ENCODE measurements at places on chromosomes 13 and 19.

DNA sequence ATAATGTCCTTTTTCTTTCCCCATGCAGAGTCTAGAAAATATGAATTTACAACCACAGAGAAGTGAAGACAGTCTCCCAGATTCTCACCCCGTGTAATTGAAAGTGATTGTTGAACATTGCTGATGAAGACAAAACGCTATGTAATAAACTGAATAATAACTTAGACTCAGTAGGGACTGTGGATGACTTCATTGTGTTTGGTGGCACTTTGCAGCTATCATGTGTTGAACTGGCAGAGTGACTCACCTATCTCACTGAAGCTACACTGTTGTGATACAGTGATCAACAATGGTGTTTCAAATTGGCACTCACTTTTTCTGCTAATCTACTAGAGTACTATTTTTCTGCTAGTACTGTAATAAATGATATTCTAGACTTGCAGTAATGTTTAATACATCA lies 261.3 kb downstream of the DACH1 start:
- DNase-seq, result no peak

DNA sequence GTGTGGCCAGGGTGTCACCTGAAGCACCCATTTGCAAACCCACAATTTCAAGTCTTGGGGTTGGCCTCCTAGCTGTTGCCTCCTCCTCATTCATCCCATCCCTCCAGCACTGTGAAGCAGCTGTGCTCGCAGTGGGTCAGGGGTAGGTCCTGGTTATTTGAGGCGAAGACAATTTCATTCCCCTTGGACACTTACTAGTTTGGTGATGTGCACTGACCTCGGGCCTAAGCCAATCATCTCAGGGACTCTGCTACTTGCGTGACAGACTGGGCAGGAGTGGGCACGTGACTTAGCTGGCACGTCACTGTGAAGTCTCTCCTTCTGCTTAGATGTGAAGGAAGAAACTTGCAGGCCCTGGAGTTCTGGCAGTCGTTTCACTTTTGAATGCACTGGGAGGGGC lies 3.5 kb upstream of the ATP11A start:
- DNase-seq, result no peak

- DNase-seq, result no peak
These were observed 390.4 kb downstream of the RFC3 start for GRCh38 chr13:34208336-34208735.

DNA sequence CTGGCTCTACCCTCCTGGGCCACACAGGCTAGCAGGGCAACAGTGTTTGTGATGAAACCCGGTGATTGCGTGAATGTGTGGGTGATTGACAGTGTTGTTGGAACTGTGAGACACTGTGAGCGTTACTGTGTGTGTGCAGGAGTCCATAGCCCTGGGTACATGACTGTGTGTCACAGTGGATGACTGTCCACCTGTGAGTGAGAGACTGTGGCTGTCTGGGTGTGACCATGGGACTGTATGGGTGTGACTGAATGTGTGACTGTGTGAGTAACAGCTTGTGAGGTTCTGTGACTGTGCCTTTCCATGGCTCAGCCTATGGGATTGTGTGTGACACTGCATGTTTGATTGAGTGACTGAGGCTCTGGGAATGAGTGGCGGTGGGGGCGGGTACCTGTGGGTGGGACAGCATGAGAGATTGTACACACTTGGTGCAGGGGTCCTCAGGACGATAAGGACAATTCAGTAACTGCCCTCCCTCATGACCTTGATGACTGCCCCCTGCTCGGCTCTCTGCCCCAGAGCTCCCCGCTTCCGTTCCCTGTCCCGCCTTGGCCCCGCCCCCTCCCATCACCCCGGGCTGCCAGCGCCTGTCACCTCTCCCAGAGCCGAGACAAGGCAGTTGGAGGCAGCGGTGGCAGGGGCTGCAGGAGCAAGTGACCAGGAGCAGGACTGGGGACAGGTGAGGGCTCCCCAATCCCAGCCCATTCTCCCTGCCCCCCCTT lies at the start of gene GIPR:
Gene GIPR, plus strand, starts transcription at position 602 of the 722 bp plus-strand sequence. CDS start 1,300 bp downstream, outside the sequence.
- DNase-seq, result no peak

GRCh38 chr13:22644941-22645340 lies 535.8 kb upstream of the SGCG start:
- no peak for DNase-seq

- no peak for DNase-seq
These were observed 128.8 kb downstream of the LMO7 start for GRCh38 chr13:75764926-75765310.

DNA sequence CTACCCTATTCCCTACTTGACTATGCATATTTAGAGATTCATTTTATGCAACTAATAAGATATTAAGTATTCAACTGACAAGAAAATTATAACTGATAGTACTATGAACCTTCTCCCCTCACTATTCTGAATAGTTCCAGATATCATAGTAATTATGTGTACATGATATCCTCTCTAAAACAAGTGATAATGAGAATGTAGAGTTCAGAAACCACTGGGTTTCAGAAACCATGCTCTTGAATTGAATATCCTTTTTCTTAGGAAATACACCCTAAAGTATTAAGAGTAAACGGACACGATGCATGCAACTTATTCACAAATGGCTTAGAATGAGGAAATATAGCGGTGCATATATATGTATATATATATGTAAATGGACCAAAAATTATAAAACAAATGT lies 160.9 kb downstream of the TBC1D4 start:
- no peak for DNase-seq

DNA sequence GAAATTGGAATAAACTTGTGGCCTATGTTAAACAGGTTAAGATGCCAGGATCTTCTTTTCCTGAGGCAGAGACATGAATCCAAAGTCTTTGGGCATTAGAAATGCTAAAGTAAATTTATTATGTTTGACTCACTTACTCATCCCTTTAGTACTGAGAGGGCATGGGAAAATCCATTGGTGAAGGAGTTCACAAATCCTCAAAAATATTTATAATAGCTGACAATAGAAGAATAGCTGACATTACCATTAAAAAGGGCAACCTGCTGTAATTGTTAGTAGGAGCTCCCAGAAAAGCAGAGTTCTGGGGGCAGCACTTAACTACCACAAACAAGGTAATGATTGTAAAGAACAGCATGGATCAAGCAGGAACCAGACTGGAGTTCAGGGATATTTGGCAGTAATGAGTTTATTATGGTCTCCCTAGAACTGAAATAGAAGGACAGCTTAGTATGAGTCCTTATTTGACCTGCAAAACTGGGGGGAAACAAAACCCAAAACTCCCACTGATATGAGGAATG lies 285.8 kb upstream of the KLHL1 start:
- DNase-seq, result no peak

DNA sequence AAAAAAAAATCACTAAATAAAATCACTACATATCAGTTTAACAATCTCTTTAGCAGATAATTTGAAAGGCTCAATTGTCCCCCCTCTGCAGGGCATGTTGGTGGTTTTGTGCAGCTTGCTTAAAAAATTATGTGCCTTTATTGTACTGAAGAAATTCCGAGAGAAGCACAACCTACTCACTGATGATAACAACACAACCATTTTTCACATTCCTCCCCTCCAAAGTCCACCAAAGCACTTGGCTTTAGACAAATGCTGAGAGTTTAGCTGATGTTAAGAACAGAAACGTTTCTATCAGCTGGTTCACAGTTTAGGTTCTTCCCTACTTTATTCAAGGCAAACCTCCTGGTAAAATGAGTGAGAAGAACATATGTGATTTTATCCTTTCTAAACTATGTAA lies 923 bp downstream of the DOCK9 start:
- DNase-seq, result peak; percentile 48

GRCh38 chr19:34556488-34556887 lies 74.9 kb downstream of the WTIP start:
- peak; percentile 10 for DNase-seq

DNA sequence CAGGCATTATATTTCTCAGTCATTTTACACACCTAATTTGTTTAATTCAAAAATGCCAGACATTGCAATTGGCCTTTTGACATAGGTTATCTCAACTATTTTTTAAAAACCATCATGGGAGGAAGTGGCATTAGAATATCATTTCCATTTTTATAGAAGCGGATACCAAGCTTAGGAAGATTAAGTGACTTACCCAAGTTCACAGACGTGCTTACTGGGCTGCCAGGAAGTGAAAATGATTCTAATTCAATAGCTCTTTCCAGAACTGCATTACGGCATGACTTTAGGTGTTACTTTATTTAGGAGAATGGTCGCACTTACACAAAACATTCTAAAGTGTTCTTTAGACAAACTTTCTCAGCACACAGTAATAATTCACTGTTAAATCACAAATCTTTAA lies 231.9 kb downstream of the KLF12 start:
- DNase-seq, result no peak

DNA sequence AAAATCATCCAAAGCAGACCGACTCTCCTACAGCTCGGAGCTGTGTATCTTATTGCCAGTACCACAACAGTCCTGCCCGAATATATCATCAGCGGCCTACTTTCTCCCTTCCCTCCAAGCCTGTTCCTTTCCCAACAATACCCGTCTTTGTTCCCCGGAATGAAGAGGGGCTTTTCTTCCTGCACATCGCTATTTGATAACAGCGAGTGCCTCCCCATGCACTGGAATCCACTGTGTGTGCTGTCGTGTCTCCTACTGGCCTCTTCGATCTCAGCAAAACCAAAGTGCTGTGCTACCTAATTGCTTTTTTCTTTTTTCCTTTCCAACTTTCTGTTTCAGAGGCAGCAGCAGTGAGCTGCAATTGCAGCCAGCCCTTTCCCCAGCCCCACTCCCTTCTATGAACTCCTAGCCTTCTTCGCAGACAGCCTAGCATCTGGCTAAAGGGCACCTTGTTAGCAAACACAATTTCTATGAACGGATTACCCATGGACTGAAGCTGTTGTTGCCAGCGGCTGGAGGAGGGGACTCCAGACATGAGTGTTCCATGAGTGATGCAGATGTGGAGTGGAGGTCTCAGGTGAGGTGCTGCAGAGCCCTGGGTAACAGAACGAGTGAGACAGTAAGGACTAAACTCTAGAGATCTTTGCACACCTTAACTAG lies 43.4 kb downstream of the EFNB2 start:
- DNase-seq, result no peak

DNA sequence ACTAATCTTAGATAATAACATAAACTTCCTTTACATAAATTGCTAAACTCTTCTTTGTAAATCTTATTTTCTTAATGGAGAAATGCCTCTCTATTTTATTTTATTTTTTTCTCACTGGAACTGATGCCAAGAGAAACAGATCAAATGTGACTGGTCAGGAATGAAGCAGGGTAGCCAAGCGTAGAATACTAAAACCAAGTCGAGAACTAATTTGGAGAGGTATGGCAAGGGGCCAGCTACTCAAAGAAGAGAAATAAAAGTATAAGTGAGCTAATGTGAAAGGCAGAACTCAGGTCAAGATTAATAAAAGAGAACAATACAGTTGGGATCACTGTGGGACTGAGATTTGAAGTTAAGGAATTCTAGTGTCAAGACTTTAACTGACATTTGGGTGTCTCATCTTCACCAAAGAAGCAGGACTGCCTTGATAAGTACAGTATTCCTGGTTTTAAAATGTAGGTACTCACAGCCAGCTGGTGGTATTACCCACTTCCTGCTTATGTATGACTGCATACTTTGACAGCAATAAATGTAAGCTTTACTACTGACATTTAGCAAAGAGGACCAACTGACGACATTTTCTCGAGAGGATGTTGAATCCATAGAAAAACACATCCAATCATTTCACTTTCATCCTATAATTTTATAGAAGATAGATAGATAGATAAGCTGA lies 1192.2 kb downstream of the EFNB2 start:
- no peak for DNase-seq

- DNase-seq, result no peak
These were observed 43.1 kb downstream of the COL4A1 start for GRCh38 chr13:110263888-110264287.

- DNase-seq, result no peak
These were observed 1048.6 kb downstream of the PCDH17 start for GRCh38 chr13:58680115-58680514.

DNA sequence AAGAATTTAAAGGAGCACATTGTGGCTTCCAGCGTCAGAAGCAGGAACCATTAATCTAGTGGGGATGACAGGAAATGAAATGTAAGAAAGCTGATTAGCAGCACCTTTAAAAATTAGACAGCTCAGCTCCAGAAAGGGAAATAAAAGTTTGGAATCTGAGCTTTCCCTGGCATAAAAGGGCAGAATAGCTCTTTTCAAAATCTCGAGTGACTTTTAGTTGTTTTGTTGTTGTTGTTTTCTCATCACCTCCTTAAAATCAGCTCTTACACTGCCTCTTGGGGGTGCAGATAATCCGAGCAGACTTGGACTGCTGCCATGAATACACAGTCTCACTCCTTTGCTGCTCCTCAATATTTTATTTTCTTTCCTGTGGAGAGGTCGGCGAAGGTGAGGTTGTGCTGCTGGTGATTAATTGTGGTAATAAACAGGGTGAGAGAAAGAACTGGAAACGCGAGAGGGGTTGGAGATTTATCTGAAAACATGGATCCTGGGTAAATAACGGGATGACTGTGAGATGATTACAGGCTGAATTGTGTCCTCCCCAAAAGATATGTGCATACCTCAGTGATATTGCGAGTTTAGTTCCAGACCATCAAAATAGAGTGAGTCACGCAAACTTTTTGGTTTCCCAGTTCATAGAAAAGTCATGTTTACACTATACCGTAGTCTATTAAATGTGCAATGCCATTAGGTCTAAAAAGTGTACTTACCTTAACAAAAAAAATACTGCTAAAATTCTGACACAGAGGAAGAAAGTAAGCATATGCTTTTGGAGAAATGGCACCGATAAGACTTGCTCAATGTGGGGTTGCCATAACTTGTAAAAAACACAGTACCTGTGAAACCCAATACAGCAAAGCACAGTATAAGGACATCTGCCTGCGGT lies 787.7 kb downstream of the UQCRFS1 start:
- DNase-seq, result no peak

GRCh38 chr19:15820646-15821045 lies 5.2 kb upstream of the OR10H1 start:
- DNase-seq, result no peak

GRCh38 chr13:35554972-35555623 lies 78.6 kb upstream of the MAB21L1 start:
- no peak for DNase-seq

GRCh38 chr19:54560881-54561385 lies 12.7 kb upstream of the LILRA2 start:
- DNase-seq, result no peak

DNA sequence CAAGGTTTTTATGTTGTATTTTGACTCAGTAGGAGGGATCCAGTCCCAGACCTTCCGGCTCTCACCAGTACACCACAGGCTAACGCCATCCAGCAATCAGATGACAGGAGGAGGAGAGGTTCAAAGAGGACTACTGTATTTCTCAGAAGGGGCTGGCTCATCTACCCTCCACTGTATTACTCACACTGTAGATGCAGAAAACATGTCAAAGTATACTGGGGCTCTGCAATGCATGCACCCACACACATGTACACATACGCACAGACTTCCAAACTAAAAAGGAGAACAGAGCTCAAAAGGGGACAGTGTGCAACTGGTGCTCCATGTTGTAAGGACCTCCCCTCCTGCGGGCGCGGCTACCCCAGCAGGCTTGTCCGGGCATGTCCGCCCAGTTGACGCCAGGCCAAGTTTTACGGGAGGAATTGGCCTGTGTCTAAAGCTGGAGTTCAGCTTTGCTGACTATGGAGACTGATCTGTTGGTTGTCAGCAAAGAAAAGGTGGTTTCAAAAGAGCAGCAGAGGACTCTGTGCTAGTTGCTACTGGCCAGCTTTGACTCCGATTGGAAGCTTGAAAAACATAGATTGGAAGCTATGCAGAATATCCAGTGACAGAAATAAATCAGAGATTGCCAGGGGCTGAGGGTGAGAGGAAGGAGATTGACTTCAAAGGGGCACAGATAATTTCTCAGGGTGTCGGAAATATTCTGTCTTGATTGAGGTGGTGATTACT lies 314.2 kb downstream of the DLEU7 start:
- DNase-seq, result peak; percentile 92

- no peak for DNase-seq
These were observed 124.7 kb upstream of the VSTM2B start for GRCh38 chr19:29400917-29401711.
